ENCODE measurements at places on chromosomes 12 and 14. TPM values are rescaled to one million over a fixed set of nuclear protein-coding genes. Genes with fewer than 3 reads are reported as not detected.

The KCNH3 gene
- total RNA-seq = 0.57 TPM

- DNase-seq = no peak
Observed at GRCh38 chr12:58639318-58639934, 280.9 kb downstream of the LRIG3 start.

The SELPLG gene
- 25.3 TPM for total RNA-seq

The TRHDE gene
- not detected for total RNA-seq

GRCh38 chr14:68563251-68564131 lies 229.4 kb downstream of the ZFP36L1 start:
- no peak for DNase-seq

DNA sequence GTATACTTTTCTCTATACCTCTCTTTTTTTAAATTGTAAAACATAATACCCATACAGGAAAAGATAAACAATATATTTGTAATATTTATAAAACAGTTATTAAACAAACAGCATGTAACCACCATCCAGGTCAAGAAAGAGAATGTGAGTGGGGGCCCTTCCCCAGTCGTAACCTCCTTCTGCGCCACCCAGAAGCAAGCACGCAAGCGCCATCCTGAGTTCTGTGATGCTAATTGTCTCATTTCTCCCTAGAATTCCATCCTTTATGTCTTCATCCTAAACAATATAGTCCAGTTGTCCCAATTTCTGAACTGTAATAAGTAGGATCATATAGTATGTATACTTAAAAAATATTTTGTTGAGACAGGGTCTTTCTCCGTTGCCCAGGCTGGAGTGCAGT lies 129.5 kb downstream of the EXOC5 start:
- DNase-seq = no peak

GRCh38 chr14:58501214-58501816 lies 73.8 kb downstream of the KIAA0586 start:
- DNase-seq = peak; percentile 68

The ACACB gene
- total RNA-seq = 45.1 TPM

DNA sequence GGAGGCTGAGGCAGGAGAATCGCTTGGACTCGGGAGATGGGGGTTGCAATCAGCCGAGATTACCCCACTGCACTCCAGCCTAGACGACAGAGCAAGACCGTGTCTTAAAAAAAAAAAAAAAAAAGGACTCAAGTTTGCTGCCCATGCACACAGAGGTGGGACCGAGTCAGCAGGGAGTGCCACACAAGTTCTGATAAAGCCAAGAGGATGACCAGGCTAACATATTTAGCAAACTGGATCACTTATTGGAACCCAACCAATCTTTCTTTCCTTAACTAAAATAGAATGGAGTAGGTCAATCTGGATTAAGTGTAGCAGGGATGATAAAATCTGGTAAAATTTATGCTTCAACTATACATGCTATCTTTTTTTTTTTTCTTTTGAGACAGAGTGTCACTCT lies 190.4 kb upstream of the FOXN3 start:
- DNase-seq = no peak

The DENND5B gene
- 36.4 TPM for total RNA-seq

DNA sequence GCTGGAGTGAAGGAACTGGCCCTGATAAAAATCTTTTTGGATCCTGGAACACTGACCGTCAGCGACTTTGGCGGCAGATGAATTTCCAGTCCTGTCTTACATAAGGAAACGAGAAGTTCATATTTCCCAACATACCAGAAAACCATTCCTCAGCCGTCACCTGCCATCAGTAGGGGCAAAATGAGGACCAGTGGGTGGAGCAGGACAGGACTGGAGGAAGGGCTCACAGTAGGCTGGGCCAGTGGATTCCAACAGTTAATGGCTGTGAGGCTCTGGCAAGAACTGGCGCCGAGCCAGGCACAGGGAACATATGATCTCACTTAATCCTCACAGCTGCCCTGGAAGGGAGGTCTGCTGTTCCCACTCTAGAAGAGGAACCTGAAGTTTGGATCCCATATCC lies 67.2 kb upstream of the FAM181A start:
- no peak for DNase-seq

- DNase-seq = no peak
Observed at GRCh38 chr14:50109342-50109741, 7.0 kb downstream of the VCPKMT start.

DNA sequence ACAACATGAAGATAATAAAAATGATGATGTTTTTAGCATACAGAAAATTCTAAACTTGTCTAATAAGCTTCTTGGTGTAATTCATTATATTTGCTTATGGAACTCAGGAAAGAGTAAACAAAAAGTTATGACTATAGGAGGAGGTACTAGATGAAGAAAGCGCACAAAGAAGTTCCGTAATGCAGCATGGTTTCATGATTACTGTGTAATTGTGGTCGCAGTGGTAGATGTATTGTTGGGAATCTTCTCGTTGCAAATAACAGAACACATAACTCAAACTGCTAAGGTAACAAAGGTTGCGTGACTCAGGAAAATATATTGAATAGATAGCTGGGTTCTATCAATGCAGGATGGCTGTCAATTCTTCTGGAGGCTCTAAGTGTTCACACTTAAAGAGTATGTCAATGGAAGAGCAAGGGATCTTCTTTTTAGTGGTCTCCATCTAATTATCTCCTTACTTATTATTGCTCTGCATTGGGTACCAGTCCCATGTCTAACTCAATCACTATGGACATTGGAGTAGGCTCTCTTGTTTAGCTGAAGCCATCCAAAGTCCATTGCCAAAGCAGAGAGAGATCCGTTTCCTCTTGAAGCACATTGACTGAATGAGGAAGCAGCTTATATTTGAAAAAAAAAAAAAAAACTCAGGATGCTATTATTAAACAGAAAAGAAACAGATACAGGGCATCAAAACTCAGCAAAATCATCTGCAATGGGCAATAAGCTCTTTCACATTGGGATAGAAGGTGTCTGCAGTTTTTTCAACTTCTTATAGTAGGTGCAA lies 283.4 kb upstream of the ATP2B1 start:
- DNase-seq = peak; percentile 18

The DTX1 gene
- 535 TPM for total RNA-seq

The IAPP gene
- total RNA-seq = not detected

The TTC9 gene
- 14.1 TPM for total RNA-seq

The TAC3 gene
- total RNA-seq = not detected

The TAS2R30 gene
- total RNA-seq = 6.0 TPM

GRCh38 chr12:30364822-30365221 lies 330.8 kb downstream of the IPO8 start:
- DNase-seq = no peak

DNA sequence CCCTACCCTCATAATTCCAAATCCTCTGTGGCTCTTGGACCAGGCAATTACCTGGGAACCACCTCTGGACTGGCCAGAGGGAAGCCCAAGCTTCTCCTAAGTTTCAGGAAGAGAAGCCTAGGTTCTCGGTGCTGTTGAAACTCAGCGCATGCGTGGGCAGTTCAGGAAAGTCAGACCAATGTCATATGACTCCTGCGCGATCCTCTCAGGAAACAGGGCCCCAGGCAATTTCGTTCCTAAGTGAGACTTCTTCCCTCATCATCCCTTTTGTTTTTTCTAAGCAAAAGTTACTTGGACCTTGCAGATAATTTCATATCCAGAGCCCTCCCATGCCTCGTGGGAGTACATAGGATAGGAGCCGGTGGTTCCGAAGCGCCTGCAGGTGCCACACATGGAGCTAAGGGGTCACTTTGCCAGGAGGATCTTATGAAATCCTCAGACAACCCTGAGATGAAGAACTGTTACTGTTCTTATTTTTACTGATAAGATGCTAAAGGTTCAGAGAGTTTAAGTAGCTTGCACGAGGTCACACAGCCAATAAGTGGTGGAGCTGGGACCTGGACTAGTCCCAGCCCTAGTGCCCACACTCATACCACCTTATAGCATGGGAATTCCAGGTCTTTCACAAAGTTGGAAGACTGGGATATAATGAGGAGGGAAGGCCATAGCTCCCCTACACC lies 168.2 kb downstream of the ZFP36L1 start:
- no peak for DNase-seq

GRCh38 chr12:63928305-63928704 lies 83.8 kb downstream of the SRGAP1 start:
- no peak for DNase-seq

The GALNT6 gene
- 5.5 TPM for total RNA-seq

DNA sequence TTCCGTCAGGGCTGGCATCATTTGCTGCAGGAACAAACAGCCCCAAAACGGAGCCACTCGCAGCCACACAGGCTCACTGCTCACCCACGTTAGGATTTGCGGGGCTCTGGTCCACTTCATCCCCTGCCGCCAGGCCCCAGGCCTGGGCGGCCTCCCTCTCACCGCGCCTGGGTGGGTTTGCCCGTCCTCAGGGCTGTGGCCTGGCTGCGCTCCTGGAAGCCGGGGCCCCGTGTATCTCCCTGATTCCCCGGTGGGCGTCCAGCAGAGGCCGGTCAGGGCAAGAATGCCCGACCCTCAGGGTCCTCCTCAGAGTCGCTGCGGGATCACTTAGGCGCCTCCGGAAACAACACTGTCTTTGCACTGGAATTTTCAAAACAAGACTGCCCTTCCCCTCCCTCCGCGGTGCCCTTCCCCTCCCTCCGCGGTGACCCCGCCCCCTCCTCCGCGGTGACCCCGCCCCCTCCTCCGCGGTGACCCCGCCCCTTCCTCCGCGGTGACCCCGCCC lies 15.7 kb upstream of the FBRSL1 start:
- peak; percentile 39 for DNase-seq

DNA sequence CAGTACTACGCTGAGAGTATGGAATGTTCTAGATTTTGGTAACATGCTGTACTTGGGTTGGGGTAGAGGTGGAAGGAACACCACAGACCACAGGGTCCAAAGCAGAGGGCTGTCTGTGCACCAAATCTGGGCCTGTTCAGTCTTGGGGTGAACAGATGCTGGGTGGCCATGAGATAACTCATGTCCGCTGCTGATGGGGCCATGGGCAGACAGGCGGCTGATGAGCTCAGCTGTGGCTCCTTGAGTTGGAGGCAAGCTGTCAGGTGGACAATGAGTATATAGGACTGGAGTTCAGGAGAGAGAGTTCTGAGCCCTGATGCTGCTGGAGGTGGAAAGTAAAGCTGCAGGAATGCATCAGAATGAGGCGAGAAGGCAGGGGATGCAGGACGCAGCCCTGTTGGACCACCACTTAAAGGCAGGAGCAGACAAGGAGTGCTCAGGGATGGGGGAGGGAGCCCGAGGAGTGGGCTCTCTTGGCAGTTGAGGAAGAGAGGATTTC lies 6.2 kb downstream of the SMIM41 start:
- DNase-seq = no peak

The PKP2 gene
- not detected for total RNA-seq

GRCh38 chr12:3600039-3600720 lies 109.2 kb downstream of the PRMT8 start:
- DNase-seq = no peak

The STAC3 gene
- total RNA-seq = 6.8 TPM

- DNase-seq = no peak
Observed at GRCh38 chr12:109596418-109597244, 23.0 kb downstream of the MVK start.

- DNase-seq = peak; percentile 58
Observed at GRCh38 chr14:104794993-104795780, at the start of gene AKT1. AKT1 (minus strand) TSS chr14:104795748; CDS start chr14:104792643, 3,105 bp downstream.
